ENCODE measurements at places on chromosomes 12 and 14.

DNA sequence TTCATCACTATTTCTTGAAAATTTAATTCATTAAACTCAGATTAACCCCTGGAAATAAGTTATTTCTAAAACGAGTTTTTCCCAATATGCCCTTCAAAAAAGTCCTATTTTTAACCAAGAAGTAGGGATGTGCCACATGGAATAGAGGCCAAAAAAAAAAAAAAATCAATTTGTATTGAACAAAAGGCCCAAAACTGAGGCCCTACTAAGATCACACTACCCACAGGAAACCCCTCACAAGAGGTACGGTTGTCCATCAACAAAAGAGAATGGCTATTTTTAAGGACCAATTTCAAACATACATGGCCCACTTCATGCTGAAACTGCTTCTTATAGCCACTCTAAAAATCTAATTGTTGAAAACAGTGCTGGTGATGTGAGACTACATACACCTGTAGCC lies 7.5 kb upstream of the BAZ2A start:
- DNase-seq = no peak

- no peak for DNase-seq
These were observed 33.9 kb downstream of the PHLDA1 start for GRCh38 chr12:75997658-75998057.

GRCh38 chr14:67575684-67576083 lies 24.4 kb downstream of the PIGH start:
- peak; percentile 14 for DNase-seq

DNA sequence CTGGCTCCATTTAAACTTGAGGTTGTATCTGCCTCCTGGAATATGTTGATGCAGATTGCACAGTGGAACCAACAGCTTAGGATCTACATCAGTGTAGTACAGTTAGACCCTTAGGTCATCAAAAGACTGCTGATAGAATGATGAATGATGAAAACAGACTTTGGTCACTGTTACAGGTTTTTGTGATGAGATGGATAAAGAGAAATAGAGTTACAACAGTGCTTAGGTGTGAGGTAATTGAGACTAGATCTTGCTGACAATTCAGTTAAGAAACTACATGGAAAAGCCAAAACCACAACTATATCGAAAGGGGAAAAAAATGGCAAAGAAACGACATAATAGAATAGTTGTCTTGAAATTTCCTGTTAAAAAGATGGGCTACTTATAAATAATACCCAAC lies 145.7 kb upstream of the LMNTD1 start:
- peak; percentile 9 for DNase-seq

DNA sequence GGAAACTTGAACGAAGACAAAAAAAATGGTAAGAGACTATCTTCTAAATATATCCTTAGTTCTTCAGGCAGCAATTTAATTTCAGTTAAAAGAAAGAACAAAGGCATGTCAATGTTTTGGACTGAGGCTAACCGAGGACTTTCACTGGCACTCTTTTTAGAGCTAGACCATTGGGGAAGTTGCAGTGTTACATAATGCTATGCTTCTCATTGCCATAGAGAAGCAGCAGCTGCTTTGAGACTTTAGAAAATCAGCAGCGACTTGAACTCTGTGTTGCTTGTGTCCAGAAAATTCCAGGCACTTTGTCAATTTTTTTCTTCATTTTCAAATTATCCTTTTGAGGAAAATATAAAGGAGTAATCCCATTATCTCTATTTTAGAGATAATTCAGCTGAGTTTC lies 964.2 kb downstream of the NRXN3 start:
- no peak for DNase-seq

DNA sequence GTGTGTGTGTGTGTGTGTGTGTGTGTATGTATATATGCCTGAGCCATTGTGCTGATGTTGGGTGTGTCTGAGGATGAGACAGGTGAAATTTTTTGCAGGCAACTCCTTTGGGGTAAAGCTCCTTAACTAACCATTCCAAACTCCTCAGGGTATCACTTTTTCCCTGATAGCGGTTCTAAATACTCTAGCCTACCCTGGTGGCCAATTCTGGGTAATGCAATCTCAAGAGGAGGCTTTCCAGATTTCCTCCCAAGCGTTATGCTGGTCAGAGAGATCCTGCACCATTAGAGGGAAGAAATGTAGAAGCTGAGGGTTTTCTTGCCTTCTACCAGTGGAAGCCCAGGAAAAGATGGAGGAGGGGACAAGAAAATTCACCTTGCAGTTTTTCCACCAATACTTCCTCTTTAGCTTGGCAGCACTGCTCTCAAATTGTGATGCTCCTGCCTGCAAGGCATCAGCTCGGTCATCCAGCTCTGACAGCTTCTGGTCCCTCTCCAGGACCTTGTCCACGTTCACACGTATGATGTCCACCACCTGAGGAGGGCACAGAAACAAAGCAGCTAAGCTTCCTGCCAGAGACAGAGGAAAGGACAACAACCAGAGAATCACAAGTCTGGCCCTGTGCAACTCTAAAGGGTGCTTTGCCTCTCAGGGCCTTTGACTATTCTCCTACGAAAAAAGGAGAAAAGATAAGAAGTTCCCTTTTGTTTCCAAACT lies 4.9 kb downstream of the VAMP1 start:
- DNase-seq = peak; percentile 34

DNA sequence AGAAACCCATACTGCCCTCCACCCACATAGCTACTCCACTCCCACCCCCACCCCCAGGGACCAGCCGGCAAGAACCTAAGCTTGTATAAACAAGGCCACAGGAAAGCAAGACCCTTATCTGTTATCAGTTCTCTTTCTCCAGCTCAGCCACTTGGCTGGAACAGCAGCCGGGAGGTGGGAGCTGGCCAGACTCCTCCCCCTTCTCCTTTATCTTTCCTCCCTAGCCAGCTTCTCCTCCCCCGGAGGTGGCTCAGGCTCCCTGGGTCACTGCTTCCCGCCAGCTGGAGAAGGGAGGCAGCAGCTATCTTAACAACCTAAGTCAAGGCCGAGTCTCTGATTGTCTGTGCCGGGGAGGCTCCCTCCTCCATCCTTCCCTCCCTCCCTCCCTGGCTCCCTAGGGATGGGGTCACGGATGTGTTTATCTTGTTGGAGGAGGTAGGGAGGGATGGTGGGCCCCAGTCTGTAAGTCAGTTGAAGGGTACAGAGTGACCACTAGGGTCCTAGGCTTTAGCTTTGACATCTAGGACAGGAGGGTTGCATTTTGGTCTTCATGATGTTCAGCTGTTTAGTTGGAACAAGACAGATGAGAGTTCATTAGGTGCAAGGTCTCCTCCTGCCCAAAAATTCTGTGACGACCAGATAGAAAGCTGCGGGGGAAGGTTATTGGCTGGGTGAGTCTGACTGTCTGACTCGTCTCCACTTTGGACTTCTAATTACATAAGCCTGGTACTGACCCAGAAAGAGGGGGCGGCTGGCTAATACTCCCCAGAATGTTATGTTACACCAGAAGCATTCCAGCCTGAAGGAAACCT lies 29.7 kb downstream of the ZFP36L1 start:
- DNase-seq = peak; percentile 94

DNA sequence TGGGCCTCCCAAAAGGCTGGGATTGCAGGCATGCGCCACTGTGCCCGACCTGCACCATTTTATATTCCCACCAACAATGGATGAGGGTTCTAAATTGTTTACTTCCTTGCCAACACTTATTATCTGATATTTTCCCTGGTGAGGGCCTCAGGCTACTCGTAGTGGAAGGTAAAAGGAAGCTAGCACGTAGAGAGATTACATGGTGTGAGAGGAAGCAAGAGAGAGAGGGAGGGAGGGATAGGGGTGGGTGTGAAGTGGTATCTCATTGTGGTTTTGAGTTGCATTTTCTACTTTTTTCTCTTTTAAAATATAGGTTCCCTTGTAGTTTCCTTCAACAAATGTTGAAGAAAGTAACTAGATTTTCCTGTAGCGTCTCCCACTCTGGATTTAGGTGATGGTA lies 30.9 kb downstream of the MYO1H start:
- no peak for DNase-seq

DNA sequence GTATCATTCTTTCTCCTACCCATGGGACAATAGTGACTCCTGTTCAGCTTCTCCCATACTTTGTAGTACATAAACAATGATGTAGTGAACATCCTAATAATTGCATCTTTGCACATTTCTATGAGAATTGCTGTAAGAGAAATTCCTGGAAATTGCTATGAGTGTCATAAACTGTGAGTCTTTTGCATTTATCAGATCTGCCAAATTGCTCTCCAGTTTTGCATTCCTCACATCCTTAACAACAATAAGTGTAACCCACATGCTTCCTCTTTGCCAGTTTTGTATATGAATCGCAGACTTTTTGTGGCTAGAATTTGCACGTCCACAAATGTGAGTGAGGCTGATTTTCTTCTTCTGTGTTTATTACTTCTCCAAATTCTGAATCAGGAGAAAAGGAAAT lies 124.0 kb upstream of the TBX5 start:
- DNase-seq = no peak

DNA sequence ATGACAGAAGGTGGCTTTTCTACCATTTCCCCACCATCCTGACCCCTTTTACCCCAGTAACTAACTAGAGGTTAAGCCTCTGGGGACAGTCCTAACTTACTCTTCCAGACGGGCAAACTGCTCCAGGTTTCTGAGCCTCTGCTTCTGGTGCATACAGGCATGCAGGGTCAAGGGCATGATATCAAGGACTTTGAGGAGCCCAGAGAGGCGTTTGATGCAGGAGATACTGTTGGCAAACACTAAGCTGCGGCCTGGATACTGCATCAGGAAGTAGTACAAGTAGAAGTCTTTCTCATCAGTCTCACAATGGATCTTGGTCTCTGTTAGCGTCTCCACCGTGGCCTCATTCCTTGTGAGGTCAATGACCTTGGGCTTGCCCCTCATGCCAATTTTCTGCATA lies 21.0 kb downstream of the DDX24 start:
- DNase-seq = no peak

- DNase-seq = no peak
These were observed 1.3 kb downstream of the ST8SIA1 start for GRCh38 chr12:22333186-22333712.

DNA sequence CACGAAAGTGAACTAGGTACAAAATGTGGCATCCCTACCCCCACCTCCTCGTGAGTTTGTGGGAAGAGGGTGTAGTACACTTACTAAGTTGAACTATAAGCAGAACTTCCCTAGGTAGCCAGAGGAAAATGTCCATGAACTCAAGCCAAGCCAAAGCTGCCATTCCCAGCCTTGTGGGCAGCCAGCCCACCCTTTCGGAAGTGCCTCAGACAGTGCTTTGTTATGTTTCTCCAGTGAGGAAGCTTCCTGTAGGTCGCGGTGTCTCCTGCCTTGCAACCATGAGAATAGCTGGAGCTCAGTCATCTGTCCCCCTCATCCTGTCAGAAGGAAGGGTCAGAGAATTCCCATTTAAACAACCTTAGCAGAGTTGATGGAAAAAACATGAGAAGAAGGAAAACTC lies 266.9 kb downstream of the DUSP6 start:
- DNase-seq = no peak

DNA sequence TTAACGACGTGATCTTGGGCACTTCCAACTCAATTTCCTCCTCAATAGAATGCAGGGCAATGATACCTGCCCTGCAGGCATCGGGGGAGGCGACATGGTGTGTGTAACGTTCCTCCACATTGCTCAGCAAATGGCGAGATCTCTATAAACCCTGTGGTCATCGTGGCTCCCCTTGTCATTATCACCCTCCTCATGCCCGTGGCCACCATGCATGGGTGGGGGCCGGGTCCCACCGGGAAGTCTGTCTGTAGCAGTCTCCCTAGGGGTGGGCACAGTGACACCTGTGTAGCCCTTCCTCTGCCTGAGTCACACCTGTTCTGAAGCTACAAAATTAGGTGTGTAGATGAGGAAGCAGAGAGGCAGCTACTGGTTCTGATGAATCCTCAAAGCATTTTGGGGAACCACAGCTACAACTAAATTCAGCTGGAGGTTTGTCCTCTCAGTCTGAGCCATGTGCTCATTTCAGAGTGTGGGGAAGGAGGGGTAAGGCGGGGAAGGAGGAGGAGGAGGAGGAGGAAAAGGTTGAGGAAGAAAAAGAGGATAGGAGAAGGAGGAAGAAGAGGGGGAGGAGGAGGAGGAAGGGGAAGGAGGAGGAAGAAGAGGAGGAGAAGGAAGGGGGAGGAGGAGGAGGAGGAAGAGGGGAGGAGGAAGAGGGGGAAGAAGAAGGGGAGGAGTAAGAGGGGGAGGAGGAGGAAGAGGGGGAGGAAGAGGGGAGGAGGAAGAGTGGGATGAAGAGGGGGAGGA lies 11.0 kb upstream of the CACNA2D4 start:
- DNase-seq = no peak

DNA sequence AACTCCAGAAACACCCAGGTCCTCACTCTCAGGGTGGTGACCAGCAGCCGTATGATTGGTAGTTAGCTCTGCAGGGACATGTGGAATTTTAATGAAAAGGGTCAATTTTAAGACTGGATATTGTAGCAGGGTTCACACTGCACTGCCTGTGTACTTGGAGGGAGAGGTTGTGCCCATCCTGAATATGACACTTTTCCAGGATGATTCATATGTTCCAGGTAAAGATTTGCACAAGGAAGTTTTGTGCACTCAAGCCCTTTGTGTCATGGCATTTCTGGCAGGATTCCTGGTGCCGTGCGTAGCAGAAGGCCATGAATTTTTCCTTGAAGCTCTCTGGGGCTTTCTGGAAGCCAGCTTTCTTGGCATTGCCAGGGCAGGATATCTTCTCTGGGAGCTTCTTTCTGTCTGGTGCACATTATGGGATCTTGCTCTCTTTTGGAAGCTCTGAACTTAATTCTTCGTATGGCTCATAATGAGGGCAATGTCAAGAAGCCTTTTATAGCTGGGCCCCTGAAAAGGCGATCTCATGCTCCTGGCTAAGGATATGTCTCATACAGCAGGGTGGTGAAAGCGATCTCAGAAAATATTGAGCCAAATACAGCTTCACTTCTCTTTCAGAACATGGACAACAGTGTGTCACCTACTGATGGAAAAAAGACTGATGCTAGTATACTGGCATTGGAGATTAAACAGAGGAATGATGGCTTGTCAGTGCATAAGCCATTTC lies 1133.9 kb downstream of the AACS start:
- no peak for DNase-seq

- DNase-seq = no peak
These were observed 4.7 kb downstream of the LTB4R start for GRCh38 chr14:24315807-24316596.

GRCh38 chr14:57732463-57733285 lies 133.2 kb downstream of the SLC35F4 start:
- DNase-seq = peak; percentile 50
